AML-193 (cell line): ENCODE measurements at places on chromosomes 1 and 21.

- peak; percentile 75 for DNase-seq
These were observed 2.7 kb downstream of the RHBG start for GRCh38 chr1:156371553-156372264.

- peak; percentile 65 for DNase-seq
These were observed 1.6 kb downstream of the CD53 start for GRCh38 chr1:110874324-110875215.

DNA sequence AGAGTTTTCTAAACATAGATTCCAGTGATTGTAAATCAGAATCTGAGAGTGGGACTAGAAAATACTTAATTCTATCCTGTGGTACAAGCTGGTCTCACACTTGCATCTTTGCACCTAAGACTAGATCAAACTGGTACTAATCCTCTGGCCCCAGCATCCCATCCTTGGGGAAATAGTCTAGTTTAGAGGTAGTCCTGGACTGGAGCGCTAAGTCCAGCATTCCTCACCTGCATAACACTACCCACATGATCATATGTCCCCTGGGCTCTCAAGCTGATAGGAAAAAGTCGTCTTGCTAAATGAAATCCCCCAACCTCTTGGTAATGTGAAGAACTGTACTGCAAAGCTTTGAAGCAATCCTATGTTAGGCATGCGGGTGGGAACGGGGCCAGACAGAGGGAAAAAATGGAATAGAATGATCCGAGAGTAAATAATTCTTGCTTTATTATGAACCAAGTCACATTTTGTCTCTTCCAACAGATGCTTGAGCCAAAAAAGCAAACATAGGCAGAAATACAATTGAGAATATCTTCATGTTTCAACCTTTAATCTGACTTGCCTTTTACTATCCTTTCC lies 4.8 kb downstream of the COX20 start:
- no peak for DNase-seq

- DNase-seq = no peak
These were observed 17.9 kb downstream of the CSRP1 start for GRCh38 chr1:201488830-201489589.

- DNase-seq = no peak
These were observed at the start of gene GSTM1 for GRCh38 chr1:109687641-109688499. Gene GSTM1, plus strand, starts transcription at chr1:109687817. Its CDS starts 57 bp downstream, at chr1:109687874.

- no peak for DNase-seq
These were observed 17.4 kb downstream of the KIAA0319L start for GRCh38 chr1:35539824-35540261.

DNA sequence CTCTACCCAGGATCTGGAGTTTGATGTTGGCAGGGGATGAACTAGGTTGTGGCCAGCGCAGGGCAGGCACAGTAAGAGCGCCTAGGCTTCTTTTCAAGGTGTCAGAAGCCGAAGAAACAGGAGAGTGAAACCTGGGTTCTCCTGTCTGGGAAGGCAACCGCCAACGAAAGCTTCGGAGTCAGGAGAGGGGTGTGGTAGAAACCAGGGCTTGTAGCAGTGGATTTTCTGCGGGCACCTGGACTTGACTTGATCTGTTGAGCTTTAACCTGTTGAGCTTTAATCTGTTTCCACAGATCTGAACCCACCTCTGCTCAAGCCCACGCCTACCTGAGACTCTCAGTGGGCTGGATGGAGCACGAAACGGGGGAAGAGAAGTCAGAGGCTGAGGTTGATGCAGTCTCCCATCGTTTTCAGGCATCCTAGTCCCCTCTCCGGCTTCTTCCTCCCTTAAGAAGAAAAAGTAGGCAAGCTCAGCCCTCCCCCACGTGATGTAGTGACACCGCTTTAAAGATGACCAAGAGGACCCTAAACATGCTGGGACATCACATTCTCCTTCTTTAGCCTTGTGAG lies 9.3 kb downstream of the HLX start:
- no peak for DNase-seq

DNA sequence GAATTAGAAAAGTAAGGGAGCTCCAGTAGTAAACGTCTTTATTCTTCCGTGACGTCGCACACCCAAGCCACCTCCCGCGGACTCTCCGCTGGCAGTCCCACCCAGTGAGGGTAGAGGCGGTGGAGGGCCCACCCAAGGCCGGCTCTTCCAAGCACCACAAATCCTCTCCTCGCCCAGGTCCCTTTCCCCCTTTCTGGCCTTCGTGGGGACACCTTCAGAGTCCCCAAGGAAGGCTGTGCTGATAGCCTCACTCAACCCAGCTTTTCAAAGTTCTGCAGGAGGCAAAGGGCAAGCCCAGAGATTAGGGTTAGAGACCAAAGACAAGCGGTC lies 349 bp upstream of the GPN2 start:
- DNase-seq = no peak

DNA sequence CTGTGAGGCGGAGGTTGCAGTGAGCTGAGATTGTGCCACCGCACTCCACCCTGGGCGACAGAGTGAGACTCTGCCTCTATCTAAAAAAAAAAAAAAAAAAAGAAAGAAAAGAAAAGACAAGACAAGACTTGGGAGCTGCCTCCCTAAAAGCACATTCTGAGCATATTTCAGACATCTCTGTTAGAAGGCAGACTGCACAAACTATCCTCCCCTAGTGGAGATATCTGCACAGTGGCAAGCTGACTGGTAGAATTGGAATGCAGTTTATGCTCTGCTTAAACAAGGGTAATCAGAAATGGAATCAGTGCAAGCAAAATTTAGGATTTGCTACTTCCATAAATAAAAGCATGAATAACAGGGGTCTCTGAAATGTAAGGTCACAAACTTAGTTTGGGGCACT lies 31.8 kb downstream of the GNG4 start:
- DNase-seq = no peak

GRCh38 chr1:35220976-35221375 lies 28.0 kb upstream of the SFPQ start:
- peak; percentile 21 for DNase-seq

DNA sequence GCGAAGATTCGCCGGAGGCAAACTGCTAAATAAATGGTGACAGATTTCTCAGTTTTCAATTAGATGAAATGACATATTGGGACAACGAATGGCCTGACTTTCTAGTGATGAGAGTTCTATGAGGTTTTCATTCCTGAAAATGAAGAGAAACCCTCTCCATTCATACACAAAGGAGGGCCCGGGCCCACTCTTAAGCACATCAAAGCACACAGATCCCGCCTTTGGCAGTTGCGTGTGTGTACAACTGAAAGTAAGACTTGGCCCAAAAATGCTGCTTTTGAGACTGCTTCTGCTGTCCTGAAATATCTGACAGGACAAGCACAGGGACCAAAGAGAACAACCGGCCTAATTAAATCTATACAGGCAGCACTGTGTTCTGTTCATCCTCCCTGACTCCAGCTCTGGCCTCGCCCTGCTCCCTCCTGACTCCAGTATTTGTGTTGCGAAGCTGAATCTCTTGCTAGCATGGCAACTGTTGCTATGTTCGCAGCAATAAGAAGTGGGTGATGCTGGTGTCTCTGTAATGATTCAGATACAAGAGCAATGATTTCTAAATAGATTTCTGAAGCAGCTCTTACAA lies 7.4 kb downstream of the LRRC53 start:
- no peak for DNase-seq

- no peak for DNase-seq
These were observed 497.8 kb upstream of the ADAMTS5 start for GRCh38 chr21:27464648-27465047.

GRCh38 chr1:91653183-91653582 lies 152.5 kb downstream of the CDC7 start:
- DNase-seq = no peak

GRCh38 chr1:240100371-240100934 lies 8.8 kb downstream of the FMN2 start:
- DNase-seq = no peak

- no peak for DNase-seq
These were observed 112.5 kb upstream of the RUNX3 start for GRCh38 chr1:25042331-25043227.

DNA sequence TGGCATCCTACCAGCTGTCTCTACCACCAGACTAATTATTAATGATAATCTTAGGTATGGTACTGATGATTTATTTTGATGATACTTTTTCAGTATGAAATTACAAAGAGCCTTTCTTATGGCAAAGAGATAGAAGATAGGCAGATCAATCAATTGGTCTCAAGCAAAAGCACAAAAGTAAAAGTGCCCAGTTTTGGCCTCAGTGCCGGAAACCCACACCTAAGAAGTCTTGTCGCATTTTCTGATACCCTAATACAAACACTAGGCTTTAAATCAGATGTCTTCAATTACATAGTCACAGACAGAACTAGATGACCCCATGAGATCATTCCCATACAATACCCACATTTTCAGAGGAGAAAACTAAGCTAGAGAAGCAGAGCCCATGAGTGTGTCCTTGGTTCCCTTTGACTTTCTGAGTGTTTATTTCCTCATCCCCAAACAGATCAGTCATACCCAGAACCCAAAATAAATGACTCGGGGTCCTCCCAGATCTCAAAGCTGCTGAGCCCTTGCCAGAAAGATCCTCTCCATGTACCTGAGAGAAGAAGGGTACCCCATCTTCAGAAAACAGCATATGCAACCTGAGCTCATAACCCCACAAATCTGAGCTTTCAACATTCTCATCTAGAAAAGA lies 7.7 kb downstream of the ITPKB start:
- DNase-seq = no peak

DNA sequence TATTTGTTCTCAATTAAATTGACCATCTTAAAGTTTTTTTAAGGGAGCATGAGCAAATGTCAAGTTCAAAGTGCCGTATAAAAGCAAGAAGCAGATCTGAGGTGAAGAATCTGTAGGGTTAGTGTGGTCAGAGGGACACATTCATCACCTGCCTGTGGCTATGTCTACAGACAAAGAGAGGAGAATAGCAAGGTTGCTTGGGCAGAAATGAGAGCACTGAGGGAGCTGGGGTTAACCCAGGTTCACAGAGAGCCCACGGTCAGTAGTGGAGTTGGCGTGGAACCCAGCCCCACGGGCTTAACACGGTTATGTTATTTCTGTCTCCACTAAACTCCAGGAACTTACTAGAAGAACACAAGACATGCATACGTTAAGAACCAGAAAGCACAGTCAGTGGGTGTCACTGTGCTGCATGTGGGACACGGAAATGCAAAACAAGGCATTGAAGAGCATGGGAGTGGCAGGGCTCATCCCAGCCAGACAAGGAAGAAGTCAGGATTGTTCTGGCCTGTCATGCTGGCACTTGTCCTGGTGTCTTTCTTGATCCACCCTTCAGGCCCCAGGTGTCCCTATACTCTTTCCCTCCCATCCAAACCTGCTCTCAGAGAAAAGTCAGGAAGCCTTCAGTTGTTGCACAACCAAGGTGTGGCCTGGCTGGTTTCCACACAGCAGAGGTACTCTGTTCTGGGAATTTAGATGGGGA lies 95.5 kb upstream of the IVNS1ABP start:
- no peak for DNase-seq

- peak; percentile 40 for DNase-seq
These were observed 107.3 kb upstream of the ST6GALNAC5 start for GRCh38 chr1:76759950-76760349.

GRCh38 chr1:23745515-23745914 lies 2.2 kb downstream of the ELOA start:
- peak; percentile 64 for DNase-seq

DNA sequence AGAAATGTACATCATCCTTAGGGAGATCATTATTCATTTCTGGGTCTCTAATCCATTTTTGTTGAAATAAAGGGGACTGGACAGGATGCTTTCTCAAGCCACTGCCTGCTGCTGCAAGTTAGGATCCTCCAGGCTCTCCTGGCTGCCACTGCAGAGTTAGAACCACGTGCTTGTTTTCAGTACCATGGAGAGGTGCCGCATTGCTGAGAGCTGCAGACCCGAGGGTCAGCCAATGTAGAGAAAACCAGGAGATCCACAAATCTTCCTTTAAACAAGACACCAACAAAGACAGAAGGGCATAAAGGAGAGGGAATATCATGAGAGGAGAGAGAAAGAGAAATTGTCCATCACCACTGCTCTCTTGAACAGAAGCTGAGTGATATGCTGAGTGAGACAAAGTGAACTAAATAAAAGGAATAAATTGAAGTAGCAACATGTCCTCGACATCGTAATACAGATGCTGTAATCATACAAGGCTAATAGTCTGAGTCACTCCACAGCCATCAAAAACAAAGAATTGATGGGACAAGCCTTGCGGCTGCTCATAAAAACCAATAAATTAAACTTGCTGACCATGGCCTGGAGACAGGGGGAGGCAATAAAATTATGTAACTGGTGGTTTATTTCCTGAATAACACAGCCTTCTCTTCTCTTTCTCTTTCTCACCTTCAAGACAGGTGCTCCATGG lies 255.7 kb downstream of the OMA1 start:
- peak; percentile 1 for DNase-seq

- DNase-seq = no peak
These were observed 35.0 kb downstream of the COL18A1 start for GRCh38 chr21:45439901-45440461.

DNA sequence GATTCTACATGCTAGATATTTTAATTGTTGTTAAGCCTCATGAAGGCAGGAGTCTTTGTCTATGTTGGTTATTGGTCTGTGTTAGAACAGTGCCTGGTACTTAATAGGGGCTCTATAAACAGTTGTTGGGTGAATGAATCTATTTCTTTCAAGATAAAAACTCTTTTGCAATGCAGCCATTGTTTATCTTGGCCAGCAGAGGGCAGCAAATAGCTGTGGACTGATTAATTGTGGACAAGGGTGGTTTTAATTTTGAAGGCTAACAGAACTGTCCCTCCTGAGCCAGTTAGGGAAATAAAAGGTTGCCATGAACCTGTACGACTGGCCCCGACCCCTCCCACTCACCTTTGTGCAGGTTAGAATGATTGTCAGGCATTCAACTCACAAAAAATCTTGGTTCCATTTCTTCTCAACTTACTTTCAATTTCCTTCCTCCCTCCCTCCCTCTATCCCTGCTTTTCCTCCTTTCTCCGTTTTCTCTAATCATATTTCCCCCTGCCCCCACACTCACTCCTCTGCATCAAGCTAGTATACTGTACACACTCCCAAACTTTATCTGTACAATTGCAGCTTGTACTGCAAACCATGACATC lies 66.3 kb upstream of the DIRAS3 start:
- DNase-seq = peak; percentile 33

GRCh38 chr1:87953732-87954344 lies 625.2 kb downstream of the LMO4 start:
- DNase-seq = peak; percentile 45

- DNase-seq = no peak
These were observed 27.1 kb downstream of the CFAP57 start for GRCh38 chr1:43199093-43199726.

DNA sequence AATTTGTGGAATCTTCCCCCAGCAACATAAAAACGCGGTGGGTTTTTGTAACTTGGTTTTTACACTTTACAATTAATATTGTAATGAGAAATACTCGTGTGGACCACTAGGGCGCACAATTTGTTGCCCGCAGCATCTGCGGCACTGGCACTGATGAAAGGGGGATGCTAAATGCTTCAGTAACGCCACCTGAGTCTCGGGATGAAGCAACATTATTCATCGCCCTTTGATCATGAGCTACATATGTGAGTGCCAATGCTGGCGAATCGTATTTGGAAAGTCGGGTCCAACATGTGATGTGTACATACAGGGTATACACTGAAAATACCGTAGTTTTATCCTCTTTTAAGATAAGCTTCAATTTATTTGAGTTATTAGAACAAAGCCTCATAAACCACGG lies 34.2 kb upstream of the COX20 start:
- peak; percentile 62 for DNase-seq
